ENCODE measurements at places on chromosomes 4 and X.
A peak's percentile ranks its signal among the peaks of the same experiment; 100 is the strongest.

- DNase-seq = no peak
These were observed 15.4 kb upstream of the CDKL5 start for GRCh38 chrX:18410038-18410437.

DNA sequence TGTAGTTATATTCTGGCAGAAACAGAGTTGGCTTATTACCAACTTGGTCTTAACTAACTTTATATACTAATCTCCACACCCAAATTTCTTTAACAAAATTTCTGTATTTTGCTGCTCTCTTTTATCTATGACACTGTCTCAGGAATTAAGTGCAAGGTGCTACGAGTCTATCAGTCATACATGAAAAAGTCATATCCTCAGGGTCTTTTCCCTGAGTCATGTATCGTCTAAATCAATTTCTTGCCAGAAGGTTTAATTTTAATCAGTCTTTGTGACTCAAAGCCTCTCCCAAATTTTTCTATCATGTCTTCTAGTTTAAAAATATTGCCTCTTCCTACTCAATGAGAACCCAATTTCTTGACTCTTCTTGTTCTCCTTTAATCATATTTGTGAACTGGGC is 1803.6 kb upstream of the PCDH7 start:
- no peak for DNase-seq

GRCh38 chrX:129772796-129773431 is 6.8 kb upstream of the SASH3 start:
- DNase-seq = peak; percentile 92

- no peak for DNase-seq
These were observed 65.3 kb downstream of the NYX start for GRCh38 chrX:41512394-41512793.

DNA sequence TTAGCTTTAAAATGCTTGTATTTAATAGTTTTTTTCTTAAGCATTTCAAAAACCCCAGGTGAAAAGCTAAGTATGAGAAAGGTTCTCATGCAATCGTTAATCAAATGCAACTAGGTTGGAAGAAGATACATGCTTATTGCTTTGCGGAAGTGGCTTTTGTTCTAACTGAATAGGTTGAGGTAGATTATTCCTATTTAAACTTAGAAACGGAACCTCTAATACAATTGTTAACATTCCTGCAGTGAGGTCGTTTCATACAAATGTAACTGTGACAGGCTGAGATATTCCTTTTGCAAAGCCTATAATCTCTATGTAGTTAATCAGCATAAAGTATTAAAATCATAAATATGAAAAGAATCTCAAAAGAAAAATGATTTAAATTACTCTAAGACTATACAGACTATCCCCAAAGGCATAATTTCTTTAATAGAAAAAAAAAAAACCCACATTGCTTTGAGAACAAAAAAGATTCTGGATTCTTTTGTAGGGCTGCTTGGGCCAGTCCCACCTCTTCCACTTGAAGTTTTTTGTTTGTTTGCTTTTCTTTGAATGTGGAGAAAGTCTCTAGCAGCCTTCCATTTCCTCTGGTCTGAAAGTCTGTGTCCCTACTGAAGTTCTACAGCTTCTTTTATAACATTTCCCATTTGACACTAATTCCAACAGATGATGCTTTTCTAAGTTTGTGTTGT is 25.6 kb upstream of the SORBS2 start:
- DNase-seq = no peak

- DNase-seq = no peak
These were observed 63.2 kb upstream of the STARD8 start for GRCh38 chrX:68584221-68584620.

DNA sequence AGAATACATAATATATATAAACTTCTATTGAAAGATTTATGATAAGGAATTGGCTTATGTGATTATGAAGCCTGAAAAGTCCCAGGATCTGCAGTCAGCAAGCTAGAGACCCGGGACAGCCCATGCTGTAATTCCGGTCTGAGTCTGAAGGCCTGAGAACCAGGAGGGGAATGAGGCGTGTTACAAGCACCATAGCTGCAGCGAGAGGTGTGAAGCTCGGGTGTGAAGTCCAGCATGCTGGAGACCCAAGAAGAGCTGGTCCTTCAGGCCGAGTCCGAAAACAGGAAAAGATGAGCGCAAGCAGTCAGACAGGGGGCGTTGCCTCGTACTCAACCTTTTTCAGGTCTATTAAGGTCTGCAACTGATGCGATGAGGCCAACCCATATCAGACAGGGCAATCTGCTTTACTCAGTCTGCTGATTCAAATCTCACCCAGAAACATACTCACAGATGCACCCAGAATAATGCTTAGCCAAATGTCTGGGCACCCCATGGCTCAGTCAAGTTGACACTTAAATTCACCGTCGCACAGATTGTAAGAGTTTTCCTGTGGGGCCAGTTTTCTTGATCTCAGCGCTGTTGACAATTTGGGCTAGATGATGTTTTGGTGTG is 40.4 kb downstream of the SMIM20 start:
- no peak for DNase-seq

- peak; percentile 3 for DNase-seq
These were observed 44.0 kb upstream of the SCD5 start for GRCh38 chr4:82842593-82842992.

- no peak for DNase-seq
These were observed 77.2 kb downstream of the CRMP1 start for GRCh38 chr4:5815641-5816040.

GRCh38 chrX:121254336-121254735 is 206.9 kb downstream of the GLUD2 start:
- no peak for DNase-seq

- no peak for DNase-seq
These were observed 14.5 kb downstream of the ARHGAP24 start for GRCh38 chr4:85489273-85489981.

- DNase-seq = no peak
These were observed 43.8 kb downstream of the WWC2 start for GRCh38 chr4:183142571-183143550.

DNA sequence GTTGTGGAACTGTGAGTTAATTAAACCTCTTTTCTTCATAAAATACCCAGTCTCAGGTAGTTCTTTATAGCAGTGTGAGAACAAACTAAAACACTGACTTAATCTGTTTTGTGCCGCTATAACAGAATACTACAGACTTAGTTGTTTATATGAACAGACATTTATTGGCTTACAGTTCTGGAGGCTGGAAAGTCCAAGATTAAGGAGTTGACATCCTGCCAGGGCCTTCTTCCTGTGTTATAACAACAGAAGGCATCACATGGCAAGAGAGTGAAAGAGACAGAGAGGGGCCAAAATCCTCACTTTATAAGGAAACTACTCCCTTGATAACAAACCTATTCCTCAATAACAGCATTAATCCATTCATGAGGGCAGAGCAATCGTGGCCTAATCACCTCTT is 42.5 kb upstream of the KCNIP4 start:
- DNase-seq = no peak

- DNase-seq = peak; percentile 22
These were observed 276.7 kb upstream of the KLF3 start for GRCh38 chr4:38387348-38387747.

- no peak for DNase-seq
These were observed 1.9 kb upstream of the STOX2 start for GRCh38 chr4:183903021-183903760.

GRCh38 chrX:53122013-53122412 is 28.1 kb downstream of the KANTR start:
- no peak for DNase-seq

DNA sequence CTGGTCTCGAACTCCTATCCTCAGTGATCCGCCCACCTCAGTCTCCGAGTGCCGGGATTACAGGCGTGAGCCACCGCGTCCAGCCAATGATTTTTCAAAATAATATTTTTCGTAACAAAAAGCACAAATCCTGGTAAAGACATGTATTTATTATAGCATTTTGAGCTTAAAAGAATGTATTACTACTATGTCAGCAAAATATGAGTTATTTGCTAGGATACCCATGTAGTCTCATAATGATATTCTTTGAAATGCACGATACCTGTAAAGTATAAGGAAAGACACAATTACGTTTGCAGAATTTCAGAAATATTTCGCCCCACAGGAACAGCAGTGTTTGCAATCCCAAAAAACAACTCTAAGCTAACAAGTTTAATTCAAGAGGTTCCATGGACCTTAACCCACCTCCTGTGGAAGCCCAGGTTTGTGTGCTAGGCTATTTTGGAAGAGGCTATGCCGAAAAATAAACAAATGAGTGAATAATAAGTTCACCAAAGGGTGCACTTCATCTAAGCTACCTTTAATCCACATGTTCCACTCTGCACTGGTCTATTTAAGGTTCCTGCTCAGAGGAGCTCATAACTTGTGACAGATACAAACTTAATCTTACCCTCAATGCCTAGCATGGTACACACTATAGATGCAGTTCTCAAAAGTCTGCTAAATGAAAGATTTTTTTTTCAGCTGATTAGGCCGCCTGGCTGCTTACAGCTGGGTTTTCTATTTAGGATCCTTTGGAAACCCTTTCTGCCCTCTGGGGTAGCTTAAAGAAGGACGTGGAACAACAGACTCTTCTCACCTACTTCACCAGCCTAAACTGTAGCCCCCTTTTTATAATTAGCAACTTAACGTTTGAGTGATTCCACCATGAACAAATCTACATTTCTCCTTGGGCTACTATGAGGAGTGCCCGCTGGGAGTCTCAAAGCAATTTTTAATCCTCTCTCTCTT is 5.0 kb downstream of the FRYL start:
- no peak for DNase-seq

- no peak for DNase-seq
These were observed 324.8 kb downstream of the FRMPD4 start for GRCh38 chrX:12463052-12463451.

- DNase-seq = no peak
These were observed 195.7 kb downstream of the PACRGL start for GRCh38 chr4:20895988-20896387.

- no peak for DNase-seq
These were observed 65.9 kb downstream of the MAD2L1 start for GRCh38 chr4:120000591-120001296.

GRCh38 chrX:16005917-16006316 is 117.4 kb upstream of the GRPR start:
- no peak for DNase-seq

DNA sequence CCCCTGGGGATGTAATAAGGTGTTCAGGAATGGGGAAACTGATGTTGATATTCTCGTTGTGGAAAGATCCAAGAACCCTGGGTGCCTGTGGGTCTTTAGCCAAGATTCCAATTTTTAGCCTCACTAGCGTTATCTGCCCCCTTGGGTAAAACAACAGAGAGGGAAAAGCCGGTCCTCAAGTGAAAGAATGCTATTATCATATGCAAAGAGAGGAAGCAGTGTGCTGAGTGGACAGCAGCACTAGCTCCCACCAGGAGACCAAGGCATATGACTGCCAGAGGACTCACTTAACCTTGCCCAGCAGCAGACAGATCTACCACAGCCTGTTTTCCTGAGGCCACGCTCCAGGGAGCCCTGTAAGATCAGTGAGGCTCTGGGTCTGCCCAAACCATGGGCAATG is 257.9 kb upstream of the CPEB2 start:
- DNase-seq = no peak

All from RPMI8226 (cell line).